ENCODE measurements at places on chromosomes 7 and 10.

- no peak for DNase-seq
These were observed 10.5 kb downstream of the TMEM168 start for GRCh38 chr7:112779667-112780066.

GRCh38 chr7:98163704-98164494 lies 47.3 kb upstream of the BHLHA15 start:
- DNase-seq, result no peak

DNA sequence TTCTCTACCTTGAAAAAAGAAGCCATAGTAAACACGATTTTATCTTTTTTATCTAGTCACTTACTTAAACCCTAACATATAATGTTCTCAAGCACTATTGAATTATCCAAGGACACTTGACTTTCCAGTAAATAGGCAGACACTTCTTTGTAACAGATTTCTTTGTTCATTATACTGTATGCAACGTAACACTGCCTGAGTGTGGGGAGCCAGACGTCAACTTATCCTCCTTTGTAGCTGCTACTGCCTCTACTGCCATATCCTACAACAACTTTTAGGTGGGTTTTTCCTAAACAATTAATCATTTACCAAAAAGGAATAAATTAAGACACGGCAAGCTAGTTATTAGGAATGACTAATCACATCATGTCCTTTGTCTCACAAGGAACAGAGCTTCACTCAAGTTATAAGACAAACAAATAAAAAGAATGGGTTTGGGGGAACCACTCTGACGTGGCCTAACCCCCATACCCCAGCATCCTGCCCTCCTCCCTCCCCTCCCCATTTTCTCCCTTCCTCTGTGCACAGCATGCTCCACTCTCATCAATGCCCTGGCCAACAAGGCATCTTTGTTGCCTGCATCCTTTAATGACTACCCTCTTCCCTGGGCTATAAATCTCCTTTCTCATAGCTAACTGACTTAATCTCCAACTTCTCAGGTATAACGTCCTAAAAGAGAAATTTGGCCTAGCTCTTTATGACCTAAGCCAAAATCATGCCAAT lies 43.3 kb downstream of the DOCK4 start:
- no peak for DNase-seq

DNA sequence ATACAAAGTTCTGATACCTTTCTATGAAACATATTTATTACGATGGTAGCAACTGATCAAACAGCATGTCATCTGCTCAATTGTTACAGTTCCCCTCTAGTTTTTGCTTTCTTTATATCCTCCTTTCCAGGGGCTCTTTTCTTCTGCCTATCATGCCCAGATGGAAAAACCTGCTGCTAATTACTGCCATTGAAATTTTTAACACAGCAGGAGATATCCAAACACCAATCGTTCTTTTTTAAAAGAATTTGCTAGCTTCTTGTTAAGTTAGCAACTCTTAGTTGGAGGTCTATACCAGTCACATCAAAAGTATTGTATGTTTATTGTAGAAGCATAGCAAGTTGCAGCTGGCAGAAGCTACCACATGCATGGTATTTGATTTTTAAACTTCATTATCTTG lies 768.5 kb downstream of the NXPH1 start:
- DNase-seq, result no peak

DNA sequence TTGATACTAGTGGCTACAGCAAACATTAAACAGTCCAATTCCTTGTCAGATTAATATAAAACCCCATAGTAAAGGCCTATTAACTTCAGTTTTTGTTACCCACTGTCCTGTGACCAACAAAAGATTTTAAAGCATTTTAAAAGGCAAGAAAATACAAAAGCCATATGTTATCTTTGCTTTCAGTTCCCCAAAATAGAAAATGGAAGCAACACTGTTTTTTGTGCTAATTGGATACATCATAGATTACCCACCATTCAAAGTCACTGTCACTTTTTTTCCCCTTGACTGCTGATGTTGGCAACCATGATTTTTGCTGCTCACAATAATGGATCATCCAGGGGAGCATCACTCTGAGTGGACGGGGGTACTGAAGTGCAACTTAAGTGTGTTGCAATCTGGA lies 52.4 kb upstream of the TMEM140 start:
- DNase-seq, result no peak

DNA sequence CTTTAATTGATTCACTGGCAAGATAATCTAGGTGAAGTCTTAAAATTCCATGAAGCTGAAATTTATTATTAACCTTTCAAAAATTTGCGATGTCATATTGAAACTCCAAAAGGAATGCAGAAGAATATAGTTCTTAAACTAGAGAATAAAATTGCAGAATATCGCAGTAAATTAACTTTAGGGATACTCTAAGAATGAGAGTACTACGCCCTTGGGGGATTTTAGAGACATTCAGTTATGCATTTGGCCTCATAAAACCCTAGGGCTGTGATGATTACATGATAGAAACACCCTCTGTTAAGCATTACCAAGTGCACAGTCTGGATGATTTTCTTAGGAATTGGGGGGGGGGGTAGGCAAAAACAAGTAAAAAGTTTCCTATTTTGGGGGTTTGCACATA lies 3.7 kb downstream of the WNT2 start:
- no peak for DNase-seq

GRCh38 chr10:108616559-108617285 lies 1306.6 kb downstream of the XPNPEP1 start:
- no peak for DNase-seq

DNA sequence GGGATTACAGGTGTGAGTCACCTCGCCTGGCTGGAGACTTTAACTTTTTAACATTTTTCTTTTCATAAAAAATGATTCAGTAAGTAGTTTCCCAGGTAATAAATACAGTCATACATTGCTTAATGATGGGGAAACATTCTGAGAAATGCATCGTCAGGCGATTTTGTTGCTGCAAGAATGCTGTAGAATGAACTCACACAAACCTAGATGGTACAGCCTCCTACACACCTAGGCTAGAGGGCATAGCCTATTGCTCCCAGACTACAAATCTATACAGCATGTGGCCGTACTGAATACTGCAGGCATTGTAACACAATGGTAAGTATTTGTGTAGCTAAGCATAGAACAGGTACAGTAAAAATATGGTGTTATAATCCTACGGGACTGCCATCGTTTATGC lies 108.5 kb upstream of the SFMBT2 start:
- DNase-seq, result no peak

DNA sequence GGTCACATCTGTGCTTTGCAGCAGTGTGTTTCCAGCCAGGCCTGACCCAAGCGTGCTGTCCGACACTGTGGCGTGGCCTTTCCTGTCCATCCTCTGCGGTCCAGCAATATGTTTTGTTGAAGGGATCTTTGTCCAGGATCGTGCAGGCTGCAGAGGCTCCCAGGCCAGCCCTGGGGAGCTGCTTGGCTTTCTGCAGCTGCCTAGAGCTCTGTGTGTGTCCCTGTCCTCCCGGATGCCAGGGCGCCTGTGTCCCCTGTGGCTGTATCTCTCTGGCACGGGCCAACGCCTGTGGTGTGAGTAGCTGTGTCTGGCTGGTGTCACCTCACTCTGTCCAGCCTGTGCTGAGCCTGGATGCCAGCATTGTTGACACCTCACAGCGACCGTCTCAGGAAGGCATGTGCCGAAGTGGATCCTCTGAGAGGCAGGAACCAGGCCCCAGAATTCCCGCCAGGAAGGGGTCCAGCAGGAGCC lies 94.5 kb downstream of the INPP5A start:
- no peak for DNase-seq

DNA sequence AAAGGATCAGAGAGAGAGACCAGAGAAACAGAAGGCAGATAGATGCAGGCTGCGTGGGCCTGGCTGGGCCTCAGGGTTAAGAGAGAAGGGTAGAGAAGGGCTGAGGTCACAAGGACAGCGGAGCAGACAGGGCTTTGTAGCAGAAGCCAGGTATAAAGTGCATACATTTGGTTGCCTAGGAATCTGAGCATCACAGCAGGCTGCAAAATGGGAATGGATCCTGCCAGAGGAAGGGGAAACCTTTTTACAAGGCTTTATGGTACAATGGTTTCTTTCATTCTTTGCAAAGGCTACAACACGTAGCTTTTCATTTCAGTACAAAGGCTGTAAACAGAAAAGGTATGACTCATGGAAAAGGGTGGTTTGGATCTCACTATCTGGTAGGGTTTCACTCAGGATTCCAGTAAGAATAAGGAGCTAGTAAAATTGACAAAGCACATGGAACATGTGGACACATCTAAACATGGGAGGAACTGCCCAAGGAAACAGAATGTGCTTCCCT lies 275.1 kb downstream of the DOCK4 start:
- DNase-seq, result no peak

DNA sequence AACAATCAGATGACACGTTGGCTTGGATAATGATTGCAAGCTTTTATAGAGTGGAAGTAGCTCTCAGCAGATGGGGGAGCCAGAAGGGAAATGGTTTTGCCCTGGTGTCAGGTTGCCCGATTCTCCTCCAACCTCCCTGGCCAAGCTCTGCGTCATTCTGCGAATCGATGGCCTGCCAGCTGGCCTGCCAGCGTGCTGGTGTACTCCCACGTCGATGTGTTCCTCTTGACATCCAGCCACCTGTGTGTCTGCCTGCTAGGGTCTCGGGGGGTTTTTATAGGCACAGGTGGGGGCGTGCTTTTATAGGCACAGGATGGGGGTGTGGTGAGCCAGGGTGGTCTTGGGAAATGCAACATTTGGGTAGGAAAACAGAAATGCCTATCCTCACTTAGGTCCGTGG lies 4.6 kb downstream of the NET1 start:
- DNase-seq, result no peak

DNA sequence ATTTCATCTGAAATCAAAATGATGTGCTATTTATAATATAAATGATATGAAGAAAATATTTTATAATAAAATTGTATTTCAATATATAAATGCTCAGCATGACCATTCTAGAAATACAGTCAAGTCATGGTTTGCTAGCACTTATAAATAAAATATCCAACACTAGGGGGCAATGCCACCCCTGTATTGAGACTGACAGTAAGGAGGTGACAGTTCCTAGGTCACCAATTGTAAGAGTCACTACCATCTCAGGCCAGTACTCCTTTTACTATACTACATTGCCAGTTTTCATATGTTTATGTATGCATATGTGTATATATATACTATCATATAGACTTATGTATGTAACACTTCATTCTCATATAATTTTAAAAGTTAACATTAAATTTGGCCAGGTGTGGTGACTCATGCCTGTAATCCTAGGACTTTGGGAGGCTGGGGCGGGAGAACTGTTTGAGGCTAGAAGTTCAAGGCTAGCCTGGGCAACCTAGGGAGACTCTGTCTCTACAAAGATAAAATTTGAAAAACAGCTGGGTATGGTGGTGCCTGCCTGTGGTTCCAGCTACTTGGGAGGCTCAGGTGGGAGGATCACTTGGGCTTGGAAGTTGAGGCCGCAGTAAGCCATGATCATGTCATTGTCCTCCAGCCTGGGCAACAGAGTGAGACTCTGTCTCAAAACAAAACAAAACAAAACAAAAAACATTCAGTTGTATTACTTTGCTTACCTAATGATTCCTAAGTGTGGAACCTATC lies 2.4 kb upstream of the CNOT4 start:
- peak; percentile 63 for DNase-seq

DNA sequence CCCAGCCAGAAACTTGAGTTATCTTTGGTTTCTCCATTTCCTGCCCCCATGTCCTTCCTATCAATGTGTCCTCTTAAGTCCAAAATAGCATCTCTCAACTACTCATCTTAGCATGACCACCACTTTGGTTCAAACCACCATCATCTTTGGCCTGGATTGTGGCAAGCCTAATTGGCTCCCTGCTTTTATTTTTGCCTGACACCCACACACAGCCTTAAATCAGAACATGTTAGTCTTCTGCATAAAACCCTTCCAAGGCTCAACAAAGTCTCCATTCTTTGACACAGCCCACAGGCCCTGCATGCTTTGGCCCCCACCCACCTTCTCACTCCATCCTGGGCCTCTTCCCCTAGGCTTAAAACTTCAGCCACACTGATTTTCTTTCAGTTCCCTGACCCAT lies 2.0 kb upstream of the TSPAN14 start:
- DNase-seq, result no peak

DNA sequence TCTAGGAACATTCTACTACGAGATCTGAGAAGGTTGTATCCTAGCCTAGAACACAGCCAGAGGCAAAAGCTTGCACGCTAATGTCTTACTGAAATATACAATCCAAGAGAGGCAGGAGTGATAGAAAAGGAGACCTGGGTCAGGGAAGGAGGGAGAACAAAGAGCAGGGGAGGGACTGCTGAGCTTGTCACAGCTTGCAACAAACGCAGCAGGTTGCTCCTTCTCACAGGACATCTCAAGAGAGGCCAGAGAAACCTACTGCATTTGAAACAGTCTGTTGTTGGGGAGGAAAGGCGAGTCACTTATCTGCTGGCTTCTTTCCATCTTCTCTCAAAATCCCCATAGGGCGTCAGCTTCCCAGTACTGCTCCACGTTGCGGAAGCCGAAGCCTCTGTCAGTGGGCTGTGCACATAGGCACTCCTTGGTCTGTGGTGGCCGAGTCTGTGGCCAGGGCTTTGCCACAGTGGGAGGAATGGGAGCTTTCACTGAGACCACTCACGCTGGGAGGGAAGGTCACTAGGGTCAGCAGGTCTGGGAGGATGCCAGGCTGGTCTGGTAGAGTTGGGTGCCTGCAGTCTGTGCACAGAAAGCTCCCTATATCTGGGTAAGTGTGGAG lies 25.8 kb upstream of the GPNMB start:
- DNase-seq, result no peak

GRCh38 chr10:24971374-24971773 lies 19.0 kb upstream of the PRTFDC1 start:
- DNase-seq, result no peak

- DNase-seq, result no peak
These were observed 61.3 kb downstream of the GFRA1 start for GRCh38 chr10:116211682-116212081.

DNA sequence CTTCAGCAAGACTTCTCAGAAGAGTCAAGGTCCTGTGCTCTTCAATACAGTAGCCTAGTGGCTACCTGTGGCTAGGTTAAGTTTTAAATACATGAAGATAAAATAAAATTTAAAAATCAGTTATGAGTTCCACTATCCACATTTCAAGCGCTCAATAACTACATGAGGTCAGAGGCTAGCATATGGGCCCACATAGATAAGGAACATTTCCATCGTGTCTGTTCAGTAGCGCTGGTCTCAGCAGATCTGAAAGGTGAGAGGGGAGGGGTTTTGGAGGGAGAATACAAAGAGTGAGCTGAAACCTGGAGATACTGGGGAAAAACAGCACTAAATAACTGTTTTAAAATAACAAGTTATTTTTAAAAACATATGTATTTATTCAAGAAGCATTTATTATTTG lies 219.0 kb downstream of the TRIL start:
- no peak for DNase-seq

Measured in naive B cell (primary cell).